Sciatic nerve (tissue), 2 donors: ENCODE measurements at places on chromosomes 7 and 10.

GRCh38 chr10:74330646-74331045, 179.6 kb downstream of the ADK start:
- DNase-seq = no peak

- DNase-seq = no peak
Measured at GRCh38 chr10:11357439-11357838, 254.0 kb downstream of the USP6NL start.

DNA sequence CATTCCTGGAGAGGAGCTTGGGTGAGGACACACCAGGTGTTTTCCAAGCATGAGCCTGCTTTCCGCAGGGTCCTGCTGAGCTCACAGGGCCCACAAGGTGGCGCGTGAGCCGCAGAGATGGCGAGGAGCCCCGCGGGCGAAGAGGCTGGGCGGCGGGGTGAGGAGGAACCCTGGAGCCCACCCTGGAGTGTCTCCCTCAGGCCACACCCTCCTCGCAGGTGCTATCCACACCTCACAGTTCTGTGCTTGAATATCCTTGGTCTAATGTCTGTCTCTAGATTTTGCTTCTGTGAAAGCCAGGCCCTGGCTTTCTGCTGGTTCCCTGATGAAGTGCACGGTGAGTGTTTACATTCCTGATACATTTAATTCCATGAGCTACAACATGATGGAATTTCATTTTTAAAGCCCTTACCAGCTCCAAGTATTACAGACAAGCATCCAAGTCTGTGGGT, 433.6 kb downstream of the ACTR3B start:
- peak; percentile 59 for DNase-seq

GRCh38 chr10:24174014-24174413, 34.9 kb upstream of the KIAA1217 start:
- no peak for DNase-seq

DNA sequence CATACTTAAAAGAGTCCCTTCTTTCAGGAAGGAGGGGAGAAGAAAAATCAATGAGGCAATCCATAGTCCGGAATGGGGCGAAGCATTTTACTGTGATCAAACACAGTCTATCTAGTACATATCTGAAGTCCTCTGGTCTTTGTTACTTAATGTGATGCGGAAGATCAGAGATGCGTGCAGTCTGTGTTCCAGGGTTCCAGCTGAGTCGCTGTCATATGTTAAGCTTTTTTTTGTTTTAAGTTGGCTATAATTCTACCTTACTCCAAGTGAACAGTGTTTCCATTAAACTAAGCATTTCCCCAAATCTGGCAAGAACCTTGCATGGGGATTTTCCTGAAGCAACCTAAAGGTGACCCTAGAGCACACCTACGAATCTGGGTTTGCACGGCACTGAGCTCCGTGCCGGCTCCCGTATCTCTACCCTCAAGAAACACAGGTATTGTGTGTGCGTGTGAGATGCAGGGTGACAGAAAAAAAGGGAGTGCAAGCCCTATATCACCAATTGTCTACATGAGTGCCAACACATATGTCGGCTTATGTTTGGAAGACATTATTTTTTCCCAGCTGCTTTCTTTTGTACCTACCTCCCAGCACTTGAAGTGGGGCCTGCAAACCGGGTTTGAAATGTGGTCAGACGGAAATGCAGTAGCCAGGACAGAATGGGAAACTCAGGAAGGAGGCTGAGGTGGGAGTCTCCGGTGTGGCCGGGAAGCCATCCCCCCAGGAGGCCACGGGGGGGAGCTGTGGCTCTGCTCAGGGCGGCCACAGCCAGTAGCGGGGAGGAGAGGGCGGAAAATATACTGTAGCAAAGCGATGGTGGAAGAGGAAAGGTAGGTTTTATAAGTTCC, 435.8 kb upstream of the MGMT start:
- DNase-seq = peak; percentile 78

DNA sequence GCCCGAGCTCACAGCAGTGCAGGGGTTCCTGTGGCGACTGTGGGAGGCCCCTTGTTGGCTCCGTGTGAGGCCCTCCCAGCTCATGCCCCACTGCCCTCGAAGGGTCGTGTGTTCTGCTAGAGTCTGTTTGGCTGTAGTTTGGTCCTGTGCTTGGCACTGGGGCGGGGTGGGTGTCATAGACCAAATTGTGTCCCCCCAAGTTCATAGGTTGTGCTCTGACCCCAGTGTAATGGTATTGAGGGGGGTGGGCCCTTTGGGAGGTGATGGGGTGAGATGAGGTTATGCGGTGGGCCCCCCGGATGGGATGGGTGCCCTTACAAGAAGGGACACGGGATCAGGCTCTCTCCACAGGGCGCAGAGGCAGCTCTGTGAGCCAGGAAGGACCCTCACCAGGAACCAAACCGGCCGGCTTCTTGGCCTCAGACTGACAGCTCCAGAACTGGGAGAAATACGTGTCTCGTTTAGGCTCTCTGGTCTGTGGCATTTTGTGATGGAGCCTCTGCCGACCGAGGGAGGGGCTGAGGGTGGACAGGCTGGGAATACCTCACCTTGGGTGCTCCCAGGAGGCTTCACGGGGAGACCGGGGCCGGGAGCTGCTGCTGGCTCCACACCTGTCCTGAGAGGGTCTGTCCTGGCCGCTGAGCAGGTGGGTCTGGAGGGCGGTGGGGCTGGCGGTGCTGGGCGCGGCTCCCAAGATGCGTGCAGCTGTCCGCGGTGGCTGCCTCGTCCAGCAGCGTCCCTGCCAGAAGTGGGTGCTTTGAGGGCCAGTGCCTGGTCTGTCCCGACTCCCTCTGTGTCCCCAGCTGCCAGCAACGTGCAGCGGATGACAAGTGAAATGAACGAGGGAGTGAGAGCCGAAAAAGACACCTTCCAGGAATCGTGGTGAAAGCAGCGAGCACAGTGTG, 89.4 kb downstream of the INPP5A start:
- DNase-seq = peak; percentile 57

GRCh38 chr7:48113275-48113674, 24.2 kb downstream of the UPP1 start:
- DNase-seq = no peak

DNA sequence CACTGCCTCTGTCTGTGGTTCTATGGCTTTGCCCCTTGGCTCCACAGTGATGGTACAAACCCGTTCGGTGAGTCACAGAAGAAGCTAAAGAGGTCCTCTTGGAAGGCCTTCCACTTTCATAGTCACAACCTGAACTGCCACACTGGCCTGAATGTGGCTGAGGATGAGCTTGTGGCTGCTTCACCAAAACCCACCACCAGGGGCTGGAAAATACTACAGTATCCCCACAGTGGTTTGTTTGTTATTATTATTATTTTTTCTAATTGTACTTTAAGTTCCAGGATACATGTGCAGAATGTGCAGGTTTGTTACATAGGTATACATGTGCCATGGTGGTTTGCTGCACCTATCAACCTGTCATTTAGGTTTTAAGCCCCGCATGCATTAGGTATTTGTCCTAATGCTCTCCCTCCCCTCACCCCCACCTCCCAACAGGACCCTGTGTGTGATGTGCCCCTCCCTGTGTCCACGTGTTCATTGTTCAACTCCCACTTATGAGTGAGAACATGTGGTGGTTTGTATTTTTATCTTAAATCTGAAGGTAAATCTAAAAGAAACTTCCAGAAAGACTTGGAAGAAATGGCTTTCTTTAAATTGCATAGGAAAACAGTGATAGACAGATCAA, 160.8 kb upstream of the NPSR1 start:
- DNase-seq = no peak

DNA sequence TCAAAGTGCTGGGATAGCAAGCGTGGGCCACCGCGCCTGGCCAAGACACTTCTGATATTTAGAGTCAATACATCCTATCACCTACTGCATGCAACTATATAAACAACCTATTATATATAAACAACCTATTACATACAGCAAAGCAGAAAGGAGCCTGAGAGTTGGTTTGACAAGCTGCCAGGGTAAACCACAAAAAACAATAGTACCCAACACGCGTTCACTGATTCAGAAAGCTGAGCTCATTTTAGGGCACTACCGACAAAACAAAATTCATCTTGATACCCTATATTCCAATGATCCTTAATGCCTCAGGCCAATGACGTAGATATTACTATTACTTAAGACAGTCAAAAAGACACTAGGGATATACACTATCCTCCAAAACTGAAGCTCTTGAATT, 16.2 kb downstream of the MALSU1 start:
- no peak for DNase-seq

GRCh38 chr10:43700306-43700705, 51.6 kb upstream of the ZNF32 start:
- no peak for DNase-seq

- DNase-seq = no peak
Measured at GRCh38 chr10:94626476-94626875, 57.1 kb upstream of the CYP2C18 start.

- DNase-seq = no peak
Measured at GRCh38 chr10:27413831-27414348, 90.2 kb upstream of the RAB18 start.

GRCh38 chr7:47326220-47326619, 255.7 kb downstream of the TNS3 start:
- peak; percentile 49 for DNase-seq

- no peak for DNase-seq
Measured at GRCh38 chr7:14836571-14837189, 65.9 kb downstream of the DGKB start.

- no peak for DNase-seq
Measured at GRCh38 chr7:1531979-1532455, 1.5 kb downstream of the MAFK start.

GRCh38 chr7:127901895-127902703, 129.1 kb downstream of the LRRC4 start:
- DNase-seq = no peak

- no peak for DNase-seq
Measured at GRCh38 chr7:107957436-107957835, 45.5 kb downstream of the LAMB1 start.

DNA sequence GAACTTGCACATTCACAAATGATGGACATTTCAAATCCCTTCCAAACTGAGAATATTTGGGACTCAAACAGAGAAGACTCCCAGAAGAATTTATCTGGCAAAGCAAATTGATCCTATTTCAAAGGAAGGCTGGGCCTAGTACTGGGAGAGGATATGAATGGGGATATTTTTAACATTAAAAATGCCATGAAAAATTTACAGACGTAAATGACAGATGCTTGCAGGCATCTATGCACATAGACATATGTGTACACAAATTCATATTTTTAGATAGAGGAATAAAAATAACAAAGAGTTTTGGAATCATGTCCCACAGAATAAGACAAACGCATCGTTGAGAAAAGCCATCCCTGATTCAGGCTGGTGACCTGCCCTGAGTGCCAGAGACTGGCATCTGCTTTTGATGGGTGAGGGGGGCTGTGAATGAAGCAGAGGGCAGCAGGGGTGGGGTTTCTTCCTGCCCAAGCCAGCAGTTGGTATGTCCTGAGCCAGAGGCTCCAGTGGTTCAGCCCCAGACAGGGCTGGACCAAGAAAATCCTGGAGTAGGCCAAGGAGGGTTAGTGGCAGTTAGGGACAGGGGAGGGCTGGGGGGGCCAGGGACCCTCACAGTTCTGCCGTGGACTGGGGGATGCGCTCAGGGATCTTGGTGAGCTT, 138.5 kb downstream of the SLIT1 start:
- no peak for DNase-seq

GRCh38 chr10:2278363-2278762, 541.0 kb upstream of the ADARB2 start:
- DNase-seq = no peak

GRCh38 chr10:86335831-86336230, 30.8 kb downstream of the GRID1 start:
- DNase-seq = peak; percentile 21

DNA sequence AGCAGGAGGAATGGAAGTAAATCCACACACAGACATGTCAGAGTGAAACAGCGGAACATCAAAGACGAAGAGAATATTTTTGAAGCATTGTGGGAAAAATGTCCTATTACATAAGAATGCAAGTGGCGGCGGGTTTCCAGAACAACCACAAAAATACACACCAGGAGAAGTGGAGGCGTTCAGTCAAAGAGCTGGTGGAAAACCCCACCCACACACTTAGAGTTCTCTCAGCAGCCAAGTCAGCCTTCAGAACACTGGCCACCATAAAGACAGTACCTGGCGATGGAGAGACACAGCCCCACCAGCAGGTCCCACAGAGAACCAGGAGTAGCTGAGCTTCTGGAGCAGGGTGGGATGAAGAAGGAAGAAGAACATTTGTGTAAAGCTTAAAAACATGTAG, 23.7 kb downstream of the NKX6-2 start:
- DNase-seq = no peak

DNA sequence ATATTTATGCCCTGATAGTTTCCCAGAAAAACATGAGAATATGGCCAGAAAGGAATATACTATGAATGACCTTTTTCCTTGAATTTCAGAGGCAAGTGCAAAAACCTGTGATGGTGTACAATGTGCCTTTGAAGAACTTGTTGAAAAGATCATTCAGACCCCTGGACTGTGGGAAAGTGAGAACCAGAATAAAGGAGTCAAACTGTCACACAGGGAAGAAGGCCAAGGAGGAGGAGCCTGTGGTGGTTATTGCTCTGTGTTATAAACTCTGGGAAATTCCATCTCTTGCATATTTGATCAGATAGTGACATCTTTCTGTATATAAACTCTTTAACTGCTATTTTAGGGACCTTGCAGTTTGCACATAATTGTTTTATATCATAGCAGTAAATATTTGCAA, 33.7 kb downstream of the RAB18 start:
- DNase-seq = no peak

- no peak for DNase-seq
Measured at GRCh38 chr10:131892806-131893675, 7.8 kb upstream of the PPP2R2D start.

- DNase-seq = no peak
Measured at GRCh38 chr10:27030060-27030459, 70.2 kb downstream of the ANKRD26 start.

- no peak for DNase-seq
Measured at GRCh38 chr7:74467876-74468275, 14.2 kb downstream of the GTF2IRD1 start.

DNA sequence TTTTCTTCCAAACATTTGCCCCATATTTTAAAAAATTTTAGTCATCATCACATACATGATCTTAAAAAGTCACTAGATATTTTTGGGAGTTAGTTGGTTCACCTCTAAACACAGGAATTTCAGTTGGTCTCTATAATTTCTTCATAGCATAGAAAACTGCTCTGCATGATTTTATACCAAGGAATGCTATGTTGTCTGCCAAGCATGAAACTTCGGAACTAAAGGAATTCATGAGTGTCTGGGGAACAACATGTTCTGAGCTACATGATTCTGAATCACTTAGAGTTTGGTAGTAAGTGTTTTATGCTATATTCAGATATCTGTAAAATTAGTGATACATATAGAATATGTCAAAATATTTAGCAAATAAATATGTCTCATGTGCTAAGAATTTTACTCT, 957.8 kb downstream of the GATA3 start:
- no peak for DNase-seq

- DNase-seq = no peak
Measured at GRCh38 chr7:39054731-39055130, 77.0 kb downstream of the POU6F2 start.

GRCh38 chr7:72706521-72706920, 121.5 kb downstream of the TYW1B start:
- no peak for DNase-seq

DNA sequence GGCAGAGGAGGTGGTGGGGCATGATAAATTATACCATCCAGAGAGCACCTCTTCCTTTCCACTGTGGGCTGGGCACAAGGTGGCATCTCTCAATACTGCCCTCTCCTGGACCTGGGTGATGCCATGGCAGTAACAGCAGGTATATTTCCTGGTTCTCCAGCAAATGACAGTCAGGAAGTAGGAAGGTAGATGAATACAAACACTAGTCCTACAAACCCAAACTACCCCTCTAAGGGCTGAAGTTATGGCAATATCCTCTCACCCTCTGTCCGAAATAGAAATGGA, 1004.9 kb downstream of the KCNMA1 start:
- no peak for DNase-seq

- DNase-seq = no peak
Measured at GRCh38 chr7:4840079-4840501, 21.7 kb downstream of the PAPOLB start.
